ENCODE measurements at places on chromosomes 6 and 20.

- no peak for DNase-seq
Measured at GRCh38 chr6:32953775-32954174, 878 bp upstream of the HLA-DMA start.

DNA sequence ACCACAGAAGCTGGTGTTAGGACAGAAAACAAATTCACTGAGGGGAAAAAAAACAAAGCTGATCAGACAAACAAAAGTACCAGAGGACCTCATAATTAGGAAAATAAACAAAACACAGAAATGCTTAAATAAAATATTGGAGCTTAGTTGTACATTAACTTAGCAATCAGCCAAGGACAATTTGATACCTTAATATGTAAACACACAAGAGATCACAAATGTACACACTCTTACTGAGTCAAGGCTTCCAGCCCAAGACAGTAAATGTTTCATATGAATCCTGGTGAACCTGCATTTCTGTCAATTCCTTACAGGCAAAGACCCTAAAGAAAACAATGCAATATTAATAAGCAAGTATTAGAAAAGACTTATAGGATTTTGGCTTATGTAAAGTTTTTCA lies 62.0 kb upstream of the SPTLC3 start:
- no peak for DNase-seq

- DNase-seq = no peak
Measured at GRCh38 chr6:153591159-153591558, 447.9 kb upstream of the OPRM1 start.

DNA sequence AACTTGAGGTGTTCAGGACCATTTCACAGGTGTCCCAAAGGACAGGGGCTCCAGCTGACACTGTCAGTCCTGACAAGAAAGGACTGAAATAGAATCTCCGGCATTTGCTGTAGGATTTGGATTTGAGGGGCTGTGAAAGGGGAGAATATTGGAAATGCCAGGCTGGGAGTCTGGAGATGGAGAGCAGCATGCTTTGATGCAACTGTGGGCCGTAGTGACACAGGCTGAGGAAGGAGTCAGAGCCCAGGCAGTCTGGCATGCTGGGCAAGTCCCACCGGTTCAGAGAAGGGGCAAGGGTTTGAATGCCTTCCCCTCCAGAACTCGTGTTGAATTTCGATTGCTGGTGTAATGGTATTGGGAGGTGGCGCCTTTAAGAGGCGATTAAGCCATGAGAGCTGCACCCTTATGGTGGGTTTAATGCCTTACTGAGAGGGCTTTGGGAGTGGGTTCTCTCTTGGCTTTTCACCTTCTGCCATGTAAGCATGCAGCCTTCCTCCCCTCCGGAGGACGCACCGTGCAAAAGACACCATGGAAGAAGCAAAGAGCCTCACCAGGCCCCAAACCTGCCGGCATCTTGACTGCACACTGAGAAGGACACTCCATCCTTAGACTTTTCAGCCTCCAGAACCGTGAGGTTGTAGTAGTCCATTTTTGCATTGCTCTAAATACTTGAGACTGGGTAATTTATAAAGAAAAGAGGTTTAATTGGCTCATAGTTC lies 9.4 kb upstream of the PYGB start:
- no peak for DNase-seq

GRCh38 chr20:46951405-46951804 lies 56.8 kb downstream of the EYA2 start:
- no peak for DNase-seq

- no peak for DNase-seq
Measured at GRCh38 chr20:44309763-44310663, 989 bp downstream of the FITM2 start.

DNA sequence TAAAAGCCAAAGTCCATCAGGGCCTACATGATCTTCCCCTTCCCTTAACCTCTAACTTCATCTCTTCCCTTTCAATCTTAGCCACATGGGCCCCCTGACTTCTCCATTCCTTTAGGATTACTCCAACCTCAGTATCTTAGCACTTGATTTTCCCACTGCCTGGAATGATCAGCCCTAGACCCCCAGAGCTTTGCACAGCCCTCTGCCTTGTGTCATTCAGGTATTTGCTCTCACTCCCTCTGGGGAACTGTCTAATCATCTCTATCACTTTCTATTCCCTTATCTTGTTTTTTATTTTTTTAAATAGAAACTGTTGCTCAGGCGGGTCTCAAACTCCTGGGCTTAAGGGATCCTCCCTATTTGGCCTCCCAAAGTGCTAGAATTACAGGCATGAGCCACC lies 13.3 kb upstream of the ZNFX1 start:
- no peak for DNase-seq

DNA sequence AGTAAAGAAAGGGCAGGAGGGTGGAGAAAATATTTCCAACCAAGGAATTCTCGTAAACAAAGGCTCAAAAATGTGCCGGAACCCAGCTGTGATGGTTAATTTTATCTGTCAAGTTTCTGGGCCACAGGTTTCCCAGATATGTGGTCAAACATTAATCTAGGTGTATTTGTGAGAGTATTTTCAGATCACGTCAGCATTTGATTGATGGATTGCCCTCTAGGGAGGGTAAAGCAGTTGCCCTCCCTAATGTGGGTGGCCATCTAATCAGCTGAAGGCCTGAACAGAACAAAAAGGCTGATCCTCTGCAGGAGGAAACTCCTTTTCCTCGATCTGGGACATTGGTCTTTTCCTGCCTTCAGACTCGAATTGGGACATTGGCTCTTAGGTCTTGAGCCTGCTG lies 298.7 kb upstream of the TCF21 start:
- DNase-seq = no peak

- DNase-seq = no peak
Measured at GRCh38 chr20:17023036-17023435, 203.8 kb upstream of the PCSK2 start.

DNA sequence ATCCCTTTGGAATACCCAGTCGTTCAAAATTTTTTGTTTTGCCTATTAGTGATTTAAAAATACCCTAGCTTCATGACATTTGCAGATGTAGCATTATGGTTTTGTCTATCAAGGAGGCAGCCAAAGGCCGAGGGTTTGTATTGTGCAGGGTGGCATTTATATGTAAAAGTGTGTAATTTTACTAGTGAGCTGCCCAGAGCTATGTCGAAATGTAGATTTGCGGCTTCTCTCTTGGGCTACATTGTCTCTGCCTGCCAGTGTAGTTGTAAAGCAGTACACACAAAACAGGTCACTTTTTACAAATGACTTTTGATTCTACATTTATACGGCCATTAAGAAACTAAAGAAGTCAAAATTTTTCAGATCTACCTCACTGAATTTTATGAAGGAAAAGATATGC lies 87.7 kb downstream of the TSHZ2 start:
- no peak for DNase-seq

DNA sequence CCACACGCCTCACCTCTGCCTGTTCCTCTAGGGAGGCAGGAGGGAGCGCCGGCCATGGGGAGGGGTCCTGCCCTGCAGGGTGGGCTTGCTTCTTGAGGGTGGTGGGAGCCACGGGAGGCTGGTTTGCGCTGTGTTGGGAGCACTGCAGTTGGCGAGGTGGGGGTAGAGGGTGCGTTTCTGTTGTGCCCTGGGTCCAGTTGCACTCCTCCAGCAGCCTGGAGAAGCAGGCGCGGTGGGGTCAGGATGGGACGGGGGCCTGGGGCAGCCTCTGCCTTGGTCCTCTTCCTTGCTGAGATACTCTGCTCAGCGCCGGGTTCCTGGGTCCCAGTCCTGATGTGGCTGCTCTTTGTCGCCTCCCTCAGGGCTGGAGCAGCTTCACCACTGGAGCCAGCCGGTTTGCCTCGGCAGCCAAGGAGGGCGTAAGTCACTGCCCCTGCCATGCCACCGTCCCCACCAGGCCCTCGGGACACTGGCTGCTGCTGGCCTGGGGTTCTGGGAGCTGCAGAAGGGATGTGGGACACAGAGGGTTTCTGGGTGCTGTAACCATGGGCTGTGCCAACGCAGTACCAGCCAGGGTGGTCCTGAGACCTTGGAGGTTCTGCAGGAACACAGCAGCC lies 8.4 kb downstream of the ARFGAP1 start:
- no peak for DNase-seq

- no peak for DNase-seq
Measured at GRCh38 chr6:2947445-2947844, 23.9 kb downstream of the SERPINB6 start.

- DNase-seq = no peak
Measured at GRCh38 chr6:109466212-109466923, 10.8 kb upstream of the MICAL1 start.

- DNase-seq = no peak
Measured at GRCh38 chr6:116616737-116617053, 416 bp downstream of the RSPH4A start.

GRCh38 chr6:19160081-19160730 lies 677.0 kb upstream of the ID4 start:
- no peak for DNase-seq

DNA sequence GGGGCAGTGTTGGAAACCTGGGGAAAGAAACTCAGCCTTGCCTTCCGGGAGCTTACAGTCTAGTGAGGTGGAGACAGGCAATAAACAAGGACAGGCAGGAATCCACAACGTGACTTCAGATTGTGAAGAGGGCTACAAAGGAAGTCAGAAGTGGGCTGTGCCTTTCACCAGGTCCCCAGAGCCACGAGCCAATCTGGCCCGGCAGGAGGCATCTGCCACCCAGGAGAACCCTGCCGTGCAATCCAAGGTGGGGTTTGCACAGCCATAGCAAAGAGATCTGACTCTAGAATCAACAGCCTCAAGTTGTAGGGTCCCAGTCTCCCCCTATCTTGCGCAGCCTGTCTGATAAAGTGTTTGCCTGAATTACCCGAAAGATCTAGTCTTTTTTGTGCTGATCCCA lies 5.5 kb downstream of the SLC32A1 start:
- no peak for DNase-seq

DNA sequence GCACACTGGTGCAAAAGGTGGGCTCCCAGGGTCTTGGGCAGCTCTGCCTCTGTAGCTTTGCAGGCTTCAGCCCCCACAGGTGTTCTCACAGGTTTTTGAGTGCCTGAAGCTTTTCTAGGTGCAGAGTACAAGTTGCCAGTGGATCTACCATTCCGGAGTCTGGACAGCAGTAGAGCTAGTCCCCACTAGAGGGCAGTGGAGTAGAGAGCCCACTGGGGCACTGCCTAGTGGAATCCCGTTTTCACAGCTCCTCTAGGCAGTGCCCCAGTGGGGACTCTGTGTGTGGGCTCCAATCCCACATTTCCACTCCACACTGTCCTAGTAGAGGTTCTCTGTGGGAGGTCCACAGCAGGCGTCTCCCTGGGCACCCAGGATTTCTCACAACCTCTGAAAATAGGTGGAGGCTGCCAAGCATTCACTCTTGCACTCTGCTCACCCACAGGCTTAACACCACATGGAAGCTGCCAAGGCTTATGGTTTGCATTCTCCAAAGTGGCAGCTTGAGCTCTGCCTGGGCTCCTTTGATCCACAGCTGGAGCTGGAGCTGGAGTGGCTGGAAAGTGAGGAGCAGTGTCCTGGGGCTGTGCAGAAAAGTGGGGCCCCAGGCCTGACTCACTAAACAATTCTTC lies 86.3 kb upstream of the PROKR2 start:
- no peak for DNase-seq

DNA sequence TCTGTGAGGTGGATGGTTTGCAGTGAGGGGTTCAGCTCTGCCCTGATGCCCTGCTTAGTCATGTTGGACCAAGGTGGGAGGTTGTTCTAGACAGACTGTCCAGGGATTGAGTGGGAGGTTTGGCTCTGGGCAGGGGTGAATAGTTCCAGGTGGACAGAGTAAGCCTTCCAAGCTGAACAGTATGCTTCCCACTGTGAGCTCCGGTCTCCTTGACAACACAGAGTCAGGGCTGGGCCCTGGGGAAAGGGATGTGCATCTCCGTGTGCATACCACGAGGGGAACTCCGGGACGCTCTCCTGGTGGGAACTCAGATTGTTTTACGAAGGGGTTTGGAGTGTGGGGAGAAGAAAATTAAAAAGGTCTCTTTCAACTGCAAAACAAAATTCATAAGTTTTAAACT lies 174.7 kb downstream of the DHX35 start:
- no peak for DNase-seq

DNA sequence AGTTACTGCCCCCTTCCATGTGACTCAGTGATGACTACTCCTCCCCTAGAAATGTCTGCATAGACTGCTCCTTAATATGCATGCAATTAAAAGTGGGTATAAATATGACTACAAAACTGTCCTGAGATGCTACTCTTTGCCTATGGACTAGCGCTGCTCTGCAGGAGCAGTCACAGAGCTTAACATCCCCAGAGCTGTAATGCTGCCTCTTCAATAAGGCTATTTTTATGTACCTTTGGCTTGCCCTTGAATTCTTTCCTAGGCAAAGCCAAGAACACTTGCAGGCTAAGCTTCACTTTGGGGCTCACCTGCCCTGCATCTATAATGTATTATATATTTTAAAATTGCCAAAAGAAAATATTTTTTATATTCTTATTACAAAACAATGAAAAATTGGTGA lies 299.1 kb downstream of the CLVS2 start:
- no peak for DNase-seq

- DNase-seq = no peak
Measured at GRCh38 chr6:64100702-64101303, 465.2 kb downstream of the PHF3 start.

- DNase-seq = no peak
Measured at GRCh38 chr20:20513720-20514119, 145.8 kb downstream of the INSM1 start.

- DNase-seq = no peak
Measured at GRCh38 chr6:88899569-88900316, 63.7 kb downstream of the RNGTT start.

GRCh38 chr6:169427856-169428255 lies 174.2 kb upstream of the THBS2 start:
- no peak for DNase-seq
